ENCODE measurements at places on chromosomes 11 and 22.
A peak's percentile ranks its signal among the peaks of the same experiment; 100 is the strongest.

GRCh38 chr11:103322821-103323220 is 213.6 kb downstream of the DYNC2H1 start:
- no peak for DNase-seq

GRCh38 chr22:34950489-34950888 is 115.5 kb upstream of the ISX start:
- no peak for DNase-seq

- peak; percentile 87 for DNase-seq
These were observed 44.4 kb upstream of the MYEOV start for GRCh38 chr11:69249311-69250185.

- DNase-seq: no peak
These were observed 14.0 kb downstream of the MYEOV start for GRCh38 chr11:69307871-69308431.

- DNase-seq: no peak
These were observed 35.0 kb downstream of the KCNJ1 start for GRCh38 chr11:128832121-128832497.

- no peak for DNase-seq
These were observed 6.6 kb downstream of the RPS25 start for GRCh38 chr11:119011476-119012053.

DNA sequence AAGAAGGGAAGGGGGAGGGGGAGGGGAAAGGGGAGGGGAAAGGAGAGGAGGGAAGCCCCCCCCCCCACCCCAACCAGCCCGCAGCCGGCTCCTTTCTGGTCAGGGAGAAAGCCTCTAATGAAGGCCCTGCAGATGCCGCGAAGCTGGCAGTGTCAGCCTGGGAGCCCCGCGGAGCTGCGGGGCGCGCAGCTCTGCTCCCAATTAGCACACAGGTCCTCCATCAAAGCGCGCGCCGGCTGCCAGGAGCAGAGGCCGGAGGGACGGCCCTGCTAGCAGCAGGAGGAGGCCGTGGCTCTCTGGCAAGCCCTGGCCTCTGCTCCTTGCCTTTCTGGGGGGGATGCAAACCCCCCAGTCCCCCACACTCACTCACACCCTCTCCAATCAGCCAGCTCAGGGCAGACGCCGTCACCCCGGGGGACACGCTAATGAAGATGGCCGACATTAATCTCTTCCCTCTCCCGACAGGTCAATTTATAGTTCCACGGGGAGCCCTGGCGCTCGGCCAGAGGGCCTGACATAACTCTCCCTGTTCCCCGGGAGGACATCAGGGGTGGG is 70.5 kb upstream of the TCF20 start:
- no peak for DNase-seq

DNA sequence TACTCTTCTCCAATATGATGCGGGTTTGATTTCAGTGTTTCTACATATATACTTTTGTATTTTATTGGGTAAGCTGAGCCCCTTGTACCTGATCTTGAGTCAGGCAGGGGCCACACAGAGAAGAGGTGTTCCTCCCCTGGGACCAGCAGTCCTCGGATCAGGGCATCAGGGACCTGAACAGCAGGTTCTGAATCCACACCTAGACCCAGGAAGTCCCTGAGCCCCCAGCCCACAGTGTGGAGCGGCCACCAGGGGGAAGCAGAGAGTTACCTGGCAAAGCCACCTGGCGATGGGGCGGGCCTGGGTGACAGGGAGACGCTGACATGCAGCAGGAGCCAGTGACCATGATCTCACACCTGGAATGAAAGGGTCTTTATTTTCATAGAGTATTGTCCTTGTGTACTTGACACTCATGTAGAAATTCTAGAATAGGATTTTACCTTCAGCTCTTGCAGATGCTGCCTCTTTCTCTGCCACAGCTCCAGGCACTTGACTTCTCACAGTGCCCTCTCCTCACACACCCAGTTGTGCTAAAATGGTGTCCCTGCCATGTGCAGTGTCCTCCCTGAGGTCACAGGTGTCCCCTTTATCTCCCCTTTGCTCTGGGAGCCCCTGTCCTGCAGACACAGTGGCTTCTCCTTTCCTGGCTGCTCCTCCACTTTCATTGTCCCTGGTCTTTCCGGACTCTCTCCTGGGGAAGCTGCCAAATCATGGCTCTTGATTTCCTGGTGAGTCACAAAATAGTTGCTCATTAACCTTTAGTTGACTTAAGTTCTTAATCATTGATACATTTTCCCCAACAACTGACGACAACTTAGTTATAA is 48.5 kb downstream of the GGTLC2 start:
- peak; percentile 90 for DNase-seq

- no peak for DNase-seq
These were observed 47.9 kb upstream of the IGSF9B start for GRCh38 chr11:134004496-134005172.

GRCh38 chr11:124669193-124669592 is 4.3 kb downstream of the SIAE start:
- DNase-seq: peak; percentile 24

DNA sequence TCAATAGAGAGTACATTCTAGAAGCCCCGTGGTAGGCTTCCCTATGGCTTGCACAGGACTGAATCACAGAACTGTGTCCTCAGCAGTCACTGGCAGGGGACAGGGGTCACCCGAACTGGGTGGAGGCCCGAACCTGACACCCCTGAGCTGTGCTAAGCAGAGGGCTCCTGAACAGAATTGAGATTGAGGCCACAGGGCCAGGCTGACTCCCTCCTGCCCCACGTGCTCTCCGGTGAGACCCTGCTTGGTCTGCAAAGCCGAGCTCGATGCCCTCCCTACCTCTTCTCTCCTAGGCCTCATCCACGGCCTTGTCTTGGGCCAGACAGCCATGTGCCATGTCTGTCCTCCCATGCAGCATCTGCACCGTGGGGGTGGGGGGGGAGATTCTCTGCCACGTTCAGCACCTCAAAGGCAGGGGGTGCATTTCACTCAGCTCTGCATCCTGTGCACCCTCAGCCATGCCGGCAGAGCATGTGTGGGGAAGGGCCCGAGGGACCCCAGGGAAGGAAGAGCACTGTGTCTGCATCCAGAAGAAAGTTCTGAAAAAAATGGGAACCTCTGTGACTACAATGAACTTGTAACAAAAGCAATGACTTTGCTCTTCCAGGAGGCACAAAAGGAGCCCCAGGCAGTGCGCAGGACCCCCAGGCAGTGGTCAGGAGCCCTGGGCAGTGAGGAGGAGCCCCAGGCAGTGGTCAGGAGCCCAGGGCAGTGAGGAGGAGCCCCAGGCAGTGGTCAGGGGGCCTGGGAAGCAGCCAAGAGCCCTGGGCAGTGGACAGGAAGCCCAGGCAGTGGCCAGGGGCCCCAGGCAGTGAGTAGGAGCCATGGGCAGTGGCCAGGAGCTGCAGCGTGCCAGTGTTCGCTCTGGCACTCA is 76.7 kb upstream of the SEPTIN5 start:
- DNase-seq: no peak

DNA sequence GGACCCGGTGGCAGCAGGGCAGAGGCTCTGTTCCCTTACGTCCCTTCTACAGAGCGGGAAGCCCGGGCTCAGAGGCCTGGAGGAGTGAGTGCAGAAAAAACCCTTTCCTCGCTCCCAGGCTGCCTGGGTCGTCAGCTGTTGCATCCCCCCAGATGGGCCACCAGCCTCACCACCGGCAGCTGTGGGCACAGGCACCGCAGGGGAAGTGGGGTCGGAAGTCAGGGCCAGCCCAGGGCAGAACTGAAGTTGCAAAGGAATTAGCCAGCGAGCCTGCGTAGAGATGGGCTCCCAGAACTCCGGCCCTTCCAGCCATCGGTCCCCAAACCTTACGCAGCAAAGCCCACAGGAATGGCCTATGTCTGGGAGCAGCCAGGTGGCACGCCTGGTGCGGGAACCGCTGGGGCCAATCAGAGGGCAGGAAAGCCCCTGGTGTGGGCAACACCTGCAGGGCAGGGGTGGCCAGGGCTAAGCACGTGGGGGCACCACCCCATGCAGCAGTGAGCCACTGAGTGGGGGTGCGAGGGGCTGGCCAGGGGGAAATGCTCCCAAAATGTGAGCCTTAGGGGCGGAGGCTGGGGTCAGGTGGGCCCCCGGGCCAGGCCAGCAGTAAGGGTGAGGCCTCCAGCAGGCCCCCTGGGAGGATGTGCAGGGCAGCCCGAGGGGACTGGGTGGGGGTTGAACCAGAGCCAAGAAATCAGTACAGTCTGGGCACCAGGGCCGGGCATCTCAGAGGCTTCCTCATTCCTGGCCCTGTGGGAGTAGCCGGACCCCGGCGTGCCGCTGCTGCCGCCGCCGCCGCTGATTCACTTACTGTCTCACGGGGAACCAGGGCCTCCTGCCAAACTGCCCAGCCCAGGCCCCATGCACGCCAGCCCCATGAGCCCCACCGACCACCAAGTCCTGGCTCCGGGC is 58.2 kb downstream of the WNT7B start:
- no peak for DNase-seq

Data from trophoblast cell (in vitro differentiated cells and primary cell).